ENCODE measurements at places on chromosomes 1 and 21. TPM values are rescaled to one million over a fixed set of nuclear protein-coding genes. Genes with fewer than 3 reads are reported as not detected.

DNA sequence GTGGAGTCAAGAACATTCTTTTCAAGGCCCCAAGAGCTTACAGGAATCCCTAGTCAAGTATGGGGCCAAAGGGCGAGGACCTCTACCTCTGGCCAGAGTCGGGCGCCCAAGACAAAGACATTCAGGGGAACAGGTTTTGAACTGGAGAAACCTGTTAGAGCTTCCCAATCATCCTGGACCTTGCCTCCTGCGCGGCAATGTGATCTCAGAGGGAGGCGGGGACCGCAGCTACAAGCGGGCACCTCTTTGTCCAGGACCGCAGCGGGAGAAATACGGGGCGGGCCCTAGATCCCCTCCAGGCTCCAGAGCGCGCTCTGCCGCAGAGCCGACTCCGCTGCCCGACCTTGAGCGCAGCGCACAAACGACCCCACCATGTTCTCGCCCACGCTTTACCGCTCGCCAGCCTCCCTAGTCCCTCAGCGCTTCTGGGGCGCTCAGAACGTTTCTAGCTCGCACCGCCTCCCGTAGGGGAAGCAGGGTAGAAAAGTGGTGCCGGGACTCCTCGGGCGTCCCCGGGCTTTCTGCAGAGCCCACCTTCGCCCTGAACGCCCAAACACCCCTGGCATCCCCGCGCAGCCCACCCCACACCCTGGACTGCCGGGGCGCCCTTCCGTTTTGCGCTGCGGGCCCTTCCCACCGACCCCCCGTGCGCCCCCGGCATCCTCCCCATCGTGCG is 28.1 kb downstream of the RABIF start:
- peak; percentile 33 for DNase-seq

Gene PROX1
- not detected for total RNA-seq

- DNase-seq = no peak
These were observed 96.4 kb upstream of the BACE2 start for GRCh38 chr21:41071258-41072171.

GRCh38 chr21:17575076-17575475 is 37.6 kb downstream of the BTG3 start:
- no peak for DNase-seq

GRCh38 chr21:33041981-33042380 is 16.2 kb downstream of the OLIG2 start:
- DNase-seq = no peak

GRCh38 chr1:228740543-228741317 is 5.5 kb downstream of the RHOU start:
- no peak for DNase-seq

GRCh38 chr1:92881391-92881790 is 49.6 kb downstream of the RPL5 start:
- no peak for DNase-seq

Gene FCRL4
- total RNA-seq = not detected

- no peak for DNase-seq
These were observed 22.0 kb downstream of the GNAI3 start for GRCh38 chr1:109570414-109570813.

DNA sequence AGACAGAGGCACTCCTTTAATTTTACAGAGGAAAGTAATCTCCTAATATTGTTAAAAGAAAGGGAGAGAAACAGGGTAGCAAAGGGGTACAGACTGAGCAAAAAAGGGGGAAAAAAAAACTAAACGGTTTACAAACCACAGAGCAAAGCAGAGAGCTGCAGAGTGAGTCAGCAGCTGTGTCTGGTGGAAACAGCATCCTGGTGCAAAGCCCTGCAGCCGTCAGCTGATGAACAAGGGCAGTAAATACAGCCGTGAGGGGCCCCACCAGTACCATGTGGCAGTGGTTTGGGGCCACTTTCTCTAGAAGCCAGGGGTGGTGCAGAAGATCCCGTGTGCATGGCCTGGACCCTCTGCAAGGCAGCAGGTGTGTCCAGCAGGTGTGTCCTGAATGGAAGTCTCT is 111.3 kb downstream of the ERG start:
- DNase-seq = no peak
